Large intestine (tissue), 12 donors: ENCODE measurements at places on chromosomes 5 and 9.

- DNase-seq: no peak
Observed at GRCh38 chr9:133619791-133620190, 10.6 kb upstream of the FAM163B start.

- DNase-seq: peak; percentile 9
Observed at GRCh38 chr5:75202935-75203334, 33.7 kb downstream of the ANKRD31 start.

DNA sequence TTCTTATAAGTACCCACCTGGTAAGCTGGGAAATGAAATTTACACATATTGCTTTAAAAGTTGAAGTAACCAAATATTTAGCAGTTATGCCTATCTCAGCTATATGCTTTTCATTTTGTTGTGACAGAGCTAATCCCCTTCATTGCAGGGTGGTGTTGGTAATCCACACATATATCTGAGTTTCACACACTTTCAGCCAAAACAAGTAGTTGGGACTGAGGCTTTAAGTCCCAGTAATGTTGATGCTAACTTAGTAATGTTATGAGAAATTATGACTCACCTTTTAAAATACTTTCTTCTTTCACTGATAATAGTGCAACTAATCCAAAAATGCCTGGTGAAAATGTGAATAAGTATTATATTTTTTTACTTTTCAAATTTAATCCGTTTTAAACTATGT lies 19.2 kb upstream of the RICTOR start:
- no peak for DNase-seq

DNA sequence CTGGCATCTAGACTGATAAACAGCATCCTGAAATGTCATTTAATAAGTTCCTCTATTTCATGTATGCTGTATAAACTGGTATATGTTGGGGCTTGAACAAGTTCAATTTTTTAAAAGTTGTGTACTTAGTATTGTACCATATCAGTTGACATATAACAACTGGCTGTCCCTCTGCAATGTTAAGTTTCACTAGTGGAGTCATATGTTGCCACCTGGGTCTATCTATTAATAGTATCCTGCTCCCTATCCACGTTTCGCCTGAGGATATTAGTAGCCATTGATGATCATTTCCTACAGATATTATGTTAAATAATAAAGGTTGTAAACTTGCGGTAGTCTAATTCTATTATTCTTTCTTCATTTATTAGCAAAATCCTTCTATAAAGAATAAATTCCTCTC lies 177.6 kb downstream of the RFX3 start:
- DNase-seq: no peak

DNA sequence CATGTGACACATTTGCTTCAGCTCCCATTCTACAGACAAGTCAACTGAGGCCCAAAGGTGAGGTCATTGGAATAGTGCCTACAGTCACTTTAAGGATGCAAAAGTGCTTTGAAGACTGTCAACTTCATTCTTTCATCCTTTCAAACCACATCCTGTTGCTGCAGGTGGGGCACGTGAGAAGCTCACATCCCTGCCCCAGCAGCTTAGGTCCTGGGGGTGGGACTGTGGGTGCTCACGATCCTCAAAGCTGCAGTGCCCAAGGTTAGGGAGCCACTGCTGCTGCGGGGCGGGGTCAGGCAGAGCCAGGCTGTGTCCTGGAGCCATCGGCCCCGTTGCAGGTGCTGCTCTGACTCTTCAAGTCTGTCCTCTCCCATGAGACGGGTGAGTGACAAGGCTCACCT lies 57.9 kb upstream of the IER5L start:
- no peak for DNase-seq

DNA sequence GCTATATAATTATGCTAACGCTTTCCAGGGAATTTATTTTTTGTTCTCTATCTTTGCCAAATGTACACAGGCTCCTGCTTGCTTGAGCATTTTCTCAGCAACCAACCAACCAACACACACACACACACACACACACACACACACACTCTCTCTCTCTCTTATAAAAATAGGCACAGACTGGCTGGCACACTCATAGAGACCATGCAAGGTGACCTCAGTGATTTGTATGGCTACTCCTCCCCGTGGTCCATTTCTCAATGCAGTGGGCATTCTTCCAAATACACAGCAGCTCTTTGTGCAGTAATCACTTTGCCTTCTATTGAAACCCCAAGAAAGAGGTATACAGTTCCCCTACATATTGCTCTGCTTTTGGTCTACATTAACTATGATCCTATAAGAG lies 416.0 kb downstream of the MAN2A1 start:
- no peak for DNase-seq

DNA sequence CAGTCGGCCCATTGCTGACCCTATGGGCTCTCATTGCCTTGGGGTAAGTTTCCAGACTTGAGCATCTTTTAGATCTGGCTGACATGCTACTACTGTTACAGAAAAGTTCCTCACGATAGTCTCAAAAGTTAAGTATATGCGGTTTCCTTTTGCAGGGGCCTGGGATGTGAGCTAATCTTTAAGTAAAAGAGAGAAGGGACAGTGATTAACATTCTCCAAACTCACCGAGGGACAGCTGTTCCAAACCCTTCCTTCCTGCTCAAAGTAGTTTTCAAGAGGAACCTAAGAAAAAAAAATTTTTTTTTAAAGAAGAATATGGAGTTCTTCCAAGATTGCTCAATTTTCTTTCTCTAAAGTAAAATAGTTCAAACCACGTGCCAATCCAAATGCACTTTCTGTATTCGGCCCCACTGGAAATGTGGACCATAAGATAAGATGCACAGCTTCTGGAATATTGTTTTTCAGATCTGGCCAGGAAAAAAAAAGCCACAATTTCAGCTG lies 168.0 kb upstream of the SPRY4 start:
- DNase-seq: no peak

GRCh38 chr5:177300236-177300880 lies 3.2 kb downstream of the RAB24 start:
- DNase-seq: peak; percentile 96

DNA sequence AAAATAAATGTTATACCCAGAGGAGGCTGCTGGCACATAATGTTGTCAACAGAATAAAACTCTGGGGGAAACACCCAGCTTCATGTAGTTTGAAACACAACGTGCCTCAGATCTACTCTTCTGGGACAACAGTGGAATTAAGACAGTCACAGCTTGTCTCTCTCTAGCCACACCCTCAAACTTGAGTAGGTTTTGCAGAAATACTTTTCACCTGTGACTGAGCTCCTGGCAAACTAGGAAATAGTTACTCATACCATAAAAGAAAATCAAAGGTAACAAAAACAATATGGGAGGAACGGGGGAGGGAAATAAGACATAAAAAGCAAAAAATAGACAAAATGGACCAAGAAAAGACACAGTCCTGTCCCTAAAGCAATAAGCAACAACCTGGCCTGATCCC lies 14.4 kb downstream of the ELAVL2 start:
- no peak for DNase-seq

DNA sequence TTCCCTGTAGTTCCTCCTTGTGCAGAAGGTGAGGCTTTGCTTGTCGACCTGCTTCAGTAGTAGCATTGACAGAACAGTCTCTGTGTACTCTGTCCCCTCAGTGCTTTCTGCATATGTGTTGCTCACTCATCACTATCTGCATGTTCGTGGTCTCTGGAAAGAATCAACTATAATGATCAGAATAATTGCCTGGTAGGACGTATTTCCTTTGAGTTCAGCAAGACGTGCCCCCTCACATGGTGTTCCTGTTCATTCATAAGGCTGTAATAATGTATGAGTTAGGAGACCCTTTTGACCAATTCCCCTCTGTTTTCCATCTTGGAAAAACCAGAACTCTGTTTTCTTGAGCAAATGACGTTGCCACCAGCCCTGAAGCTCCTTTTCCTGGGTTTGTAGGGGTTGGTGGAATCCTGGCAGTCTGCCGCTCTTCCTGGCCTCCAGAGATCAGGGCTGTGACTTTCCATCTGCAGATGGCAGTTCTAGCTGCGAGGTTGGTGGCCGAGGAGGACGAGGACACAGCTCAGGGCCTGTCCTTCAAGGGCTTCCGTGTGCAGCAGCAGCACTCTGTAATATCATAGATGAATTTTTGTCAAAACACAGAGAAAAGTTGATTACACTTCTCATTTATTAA lies 61.9 kb downstream of the EXOSC2 start:
- DNase-seq: no peak

DNA sequence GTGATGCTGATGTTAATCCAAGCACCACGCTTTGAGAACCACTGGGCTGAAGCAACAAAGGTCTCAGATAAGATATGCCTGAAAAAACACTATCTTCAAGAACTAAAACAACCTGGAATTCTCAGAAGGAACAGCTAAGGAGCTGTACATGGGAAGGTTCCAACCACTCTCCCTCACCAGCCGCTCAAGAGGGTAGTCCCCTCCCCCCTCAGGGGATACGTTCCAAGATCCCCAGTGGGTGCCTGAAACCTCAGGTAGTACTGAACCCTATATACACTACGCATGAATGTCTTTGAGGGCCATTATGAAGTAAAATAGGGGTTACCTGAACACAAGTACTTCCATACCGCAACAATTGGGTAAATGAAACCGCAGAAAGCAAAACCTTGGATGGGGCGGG lies 1.9 kb downstream of the BOD1 start:
- DNase-seq: no peak

DNA sequence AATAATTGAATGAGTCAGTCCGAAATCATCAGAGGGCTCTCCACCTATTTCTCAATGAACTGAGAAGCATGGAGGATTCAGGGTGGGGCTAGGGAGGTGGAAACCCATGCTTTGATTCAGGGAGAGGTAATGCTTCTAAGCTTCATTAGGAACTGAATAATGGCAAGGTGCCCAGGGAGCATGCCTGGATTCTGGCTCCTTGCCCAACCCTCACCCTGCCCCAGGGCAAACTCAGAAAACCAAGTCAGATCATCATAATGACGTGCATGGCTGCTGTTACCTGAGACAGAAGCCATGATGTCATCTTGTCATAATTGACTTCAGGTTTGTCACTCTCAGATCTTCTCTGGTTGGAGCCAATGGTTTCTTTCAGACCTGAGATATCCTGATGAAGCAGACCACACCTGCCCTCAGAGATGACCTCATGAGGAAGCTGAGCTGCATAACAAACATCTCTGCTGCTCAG lies 199.6 kb downstream of the SYK start:
- DNase-seq: no peak

DNA sequence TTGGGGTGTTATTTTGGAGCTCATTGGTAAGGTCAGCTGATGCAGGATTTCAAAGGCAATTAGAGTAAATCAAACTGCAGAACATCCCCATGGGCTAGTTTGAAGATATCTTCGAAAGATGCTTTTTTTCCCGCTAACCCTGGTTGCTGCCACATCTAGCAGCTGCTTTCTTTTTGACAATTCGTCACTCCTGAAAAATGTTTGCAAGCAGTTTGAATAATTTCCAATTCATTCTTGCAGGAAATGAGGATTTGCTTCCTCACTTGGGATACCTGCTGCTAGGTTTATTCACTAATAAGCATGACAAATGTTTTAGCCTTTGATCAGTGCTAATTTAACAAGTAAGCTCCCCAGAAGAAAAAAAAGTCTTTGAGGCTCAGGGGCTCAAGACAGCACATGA lies 649.6 kb upstream of the RORB start:
- no peak for DNase-seq

DNA sequence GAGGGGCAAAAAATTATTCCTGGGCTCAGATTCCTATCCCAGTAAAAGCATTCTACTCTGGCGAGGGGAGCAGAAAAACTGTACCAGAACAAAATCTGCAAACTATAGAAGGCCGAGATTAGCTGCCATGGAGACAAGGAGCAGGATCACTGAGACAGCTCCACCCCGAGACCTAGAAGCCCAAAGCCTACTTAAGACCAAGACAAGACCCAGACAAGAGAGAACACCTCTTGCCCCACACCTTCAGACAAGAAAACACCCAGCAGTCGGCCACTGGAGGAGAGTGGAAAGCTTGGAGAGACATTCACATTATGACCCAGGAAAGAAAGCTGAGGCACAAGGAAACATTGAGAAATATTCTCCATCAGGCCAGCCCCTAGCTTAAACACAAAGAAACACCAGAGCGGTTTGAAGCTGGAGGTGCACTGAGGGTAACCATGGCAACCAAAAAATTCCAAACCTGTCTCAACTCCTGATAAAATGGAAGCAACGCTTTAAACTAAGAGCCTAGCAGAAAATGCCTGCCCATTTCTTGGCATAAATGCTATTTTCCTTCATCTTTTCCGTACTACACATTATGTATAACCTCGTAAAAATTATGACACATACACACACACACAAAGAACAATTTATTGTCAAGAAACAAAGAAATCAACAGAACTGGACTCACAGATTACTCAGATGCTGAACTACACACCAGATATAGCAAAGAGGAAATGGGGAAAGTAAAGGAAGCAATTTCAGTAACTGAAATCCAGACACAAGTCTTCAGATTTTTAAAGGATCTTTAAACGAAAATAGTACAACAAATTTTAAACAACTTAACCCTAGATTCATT lies 53.8 kb upstream of the FTMT start:
- no peak for DNase-seq

DNA sequence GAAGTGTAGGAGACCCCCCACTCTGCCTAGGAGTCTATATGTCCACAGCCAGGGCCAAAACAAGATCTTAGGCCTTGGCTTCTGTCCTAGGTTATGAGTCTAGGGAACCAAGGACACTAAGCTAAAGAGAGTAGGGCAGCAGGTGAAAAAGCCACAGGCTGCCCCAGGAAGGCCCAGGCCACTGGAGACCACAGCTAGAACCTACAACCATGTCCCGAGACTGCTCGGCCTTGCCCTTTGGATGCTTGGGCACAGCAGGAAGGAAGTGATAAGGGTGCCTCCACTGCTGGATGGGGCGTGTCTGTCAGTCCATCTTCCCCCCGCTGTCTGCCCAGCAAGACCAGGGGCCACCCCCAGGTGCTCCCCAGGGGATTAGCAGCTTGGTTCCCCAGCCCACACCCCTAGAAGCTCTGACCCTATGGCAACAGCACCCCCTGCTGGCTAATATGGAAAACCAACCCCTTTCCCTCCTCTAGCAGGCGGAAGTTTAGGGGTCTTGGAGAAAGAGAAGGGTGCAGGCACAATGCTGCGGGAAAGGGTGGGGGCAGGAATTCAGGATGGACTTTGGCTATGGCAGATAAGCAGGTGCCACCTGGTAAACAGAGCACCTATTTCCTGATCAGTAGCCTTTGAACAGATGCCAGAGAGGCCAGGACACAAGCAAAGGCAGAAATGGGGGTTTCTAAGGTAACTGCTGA lies 10.5 kb upstream of the IRF1 start:
- peak; percentile 96 for DNase-seq

GRCh38 chr5:36045895-36046294 lies 20.8 kb downstream of the UGT3A2 start:
- DNase-seq: no peak

DNA sequence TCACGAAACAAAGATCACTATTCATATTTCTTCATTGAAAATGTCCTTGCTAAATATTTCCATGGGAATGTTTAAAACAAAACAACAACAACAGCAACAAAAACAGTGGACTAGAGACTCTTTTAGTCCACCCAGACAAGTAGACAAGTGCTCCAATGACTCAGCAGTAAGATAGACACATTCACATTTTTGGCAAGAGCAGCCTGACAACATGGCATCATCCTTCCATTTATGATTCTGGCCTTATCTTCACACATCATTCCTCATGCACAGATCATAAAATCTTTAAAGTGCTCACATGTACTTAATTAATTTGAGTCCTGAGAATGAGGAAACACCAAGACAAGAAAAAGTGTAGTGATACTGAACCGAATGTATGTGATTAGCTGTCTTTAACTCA lies 132.6 kb upstream of the PDE4D start:
- no peak for DNase-seq

GRCh38 chr9:2506321-2506720 lies 115.3 kb upstream of the VLDLR start:
- no peak for DNase-seq

GRCh38 chr5:59268756-59269415 lies 624.6 kb downstream of the PDE4D start:
- DNase-seq: no peak
